Activated CD8-positive, alpha-beta T cell treated with anti-CD3 and anti-CD28 coated beads, Interleukin-2, amount 10 ng/mL, durations not matched to agents 7 days and 5 days (primary cell): ENCODE measurements at places on chromosomes 2 and 18.

DNA sequence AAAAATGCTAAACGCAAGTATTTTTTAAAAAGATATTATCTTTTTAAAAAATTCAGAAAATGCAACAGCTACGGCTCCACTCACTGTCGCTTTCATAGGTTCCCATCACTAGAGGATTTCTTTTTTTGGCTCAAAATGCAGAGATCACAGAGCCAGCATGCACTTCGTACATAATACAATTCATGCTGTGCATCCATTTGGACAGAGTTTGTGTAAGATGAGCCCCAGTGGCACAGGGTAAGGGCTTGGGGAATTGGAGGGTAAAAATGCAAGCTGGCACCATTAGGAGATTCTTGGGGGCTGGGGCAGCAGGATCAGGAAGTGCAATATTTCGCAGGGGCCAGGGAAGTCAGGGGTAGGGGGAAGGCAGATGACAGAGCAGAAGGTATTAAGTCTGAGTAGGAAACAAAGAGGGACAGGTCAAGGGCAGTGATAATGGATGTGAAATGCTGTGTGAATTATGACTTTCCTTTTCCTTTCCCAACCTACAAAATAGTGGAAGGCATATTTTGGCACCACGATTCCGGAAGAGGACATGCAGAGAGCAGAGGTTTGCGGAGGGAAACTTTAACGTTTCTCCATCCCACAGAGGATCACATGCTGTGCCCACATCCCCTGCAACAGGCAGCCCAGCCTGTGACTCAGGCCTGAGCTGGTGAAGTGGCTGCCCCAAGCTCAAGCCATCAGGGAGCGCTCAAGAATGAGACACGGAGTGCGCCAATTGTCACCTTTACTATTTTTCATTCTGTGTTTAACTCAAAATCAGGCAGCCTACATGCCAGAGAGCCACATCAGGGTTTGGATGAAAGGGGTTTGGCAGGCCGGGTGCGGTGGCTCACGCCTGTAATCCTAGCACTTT lies 4.7 kb downstream of the CAPG start:
- DNase-seq: peak; percentile 81

GRCh38 chr2:18519914-18520450 lies 40.5 kb downstream of the RDH14 start:
- DNase-seq: no peak

DNA sequence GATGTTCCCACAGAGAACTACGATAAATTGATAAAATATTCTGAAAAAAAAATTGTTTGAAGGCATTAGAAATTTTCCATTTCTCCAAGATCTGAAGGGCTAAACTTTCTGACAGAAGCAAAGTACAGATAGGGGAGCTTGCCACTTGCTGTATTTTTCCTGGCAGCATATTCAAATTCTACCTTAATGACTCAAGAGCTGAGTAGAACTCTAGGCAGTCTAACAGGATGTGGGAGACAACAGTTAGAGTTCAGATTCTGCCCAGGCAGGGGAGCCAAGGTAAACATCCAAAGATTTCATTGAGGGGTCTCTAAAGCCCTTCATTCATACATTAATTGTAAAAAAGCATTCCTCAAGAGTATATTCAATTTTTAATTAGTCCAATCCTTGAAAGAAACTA lies 46.0 kb upstream of the RIT2 start:
- DNase-seq: no peak

DNA sequence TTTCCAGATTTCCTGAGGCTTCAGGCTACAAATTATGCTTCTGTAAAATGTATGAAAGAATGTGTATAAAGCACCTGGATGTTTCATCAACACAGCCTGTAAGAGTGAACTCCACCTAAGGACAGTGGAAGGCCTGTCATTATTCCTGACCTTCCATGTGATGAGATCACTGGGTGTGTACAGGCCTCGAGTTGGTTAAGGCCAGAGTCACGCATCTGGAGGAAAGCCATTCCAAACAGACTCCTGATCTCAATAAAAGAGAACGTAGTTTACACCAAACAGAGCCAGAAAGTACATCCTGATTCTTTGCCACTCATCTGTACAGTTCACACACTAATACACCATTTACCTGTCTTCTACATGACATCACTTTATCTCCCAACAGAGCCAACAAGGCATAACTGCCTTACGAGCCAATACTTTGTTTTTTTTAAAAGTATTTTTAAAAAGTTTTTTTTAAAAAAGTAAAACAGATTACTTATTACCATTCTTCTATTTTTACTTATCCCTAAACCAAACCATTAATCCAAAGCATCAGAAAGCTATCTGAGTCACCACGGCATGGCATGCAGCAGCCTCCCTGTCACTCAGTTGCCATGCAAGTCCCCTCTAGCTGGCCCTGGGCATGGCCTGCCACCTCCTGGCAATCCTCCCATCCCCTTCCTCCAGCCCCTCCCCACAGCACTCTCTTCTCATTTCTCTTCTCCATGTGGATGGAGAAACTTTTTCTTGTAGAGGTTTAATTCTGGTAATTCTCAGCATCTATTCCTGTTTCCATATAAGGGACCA lies 78.8 kb upstream of the TFCP2L1 start:
- no peak for DNase-seq

DNA sequence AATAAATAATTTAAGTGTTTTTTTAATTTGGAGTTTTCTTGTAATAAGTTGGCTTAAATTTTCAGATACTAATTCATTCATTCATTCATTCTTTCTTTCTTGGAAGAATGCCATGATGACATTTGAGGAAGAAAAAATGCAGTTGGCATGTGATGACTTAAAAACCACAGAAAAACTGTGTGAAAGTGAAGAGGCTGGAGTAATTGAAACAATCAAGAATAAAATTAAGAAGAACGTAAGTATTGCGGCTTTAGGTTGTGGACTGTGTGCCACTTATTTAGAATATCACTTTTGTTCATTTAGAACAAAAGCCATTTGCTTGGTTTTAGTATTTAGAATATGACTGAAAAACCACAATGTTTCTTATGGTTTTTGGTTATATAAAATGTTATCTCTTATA lies 51.4 kb downstream of the TTC39C start:
- DNase-seq: no peak

GRCh38 chr2:201574766-201575165 lies 68.5 kb downstream of the TMEM237 start:
- no peak for DNase-seq

GRCh38 chr18:532018-532417 lies 31.5 kb upstream of the COLEC12 start:
- DNase-seq: no peak

- DNase-seq: no peak
Measured at GRCh38 chr2:223731503-223731902, 105.9 kb downstream of the AP1S3 start.

DNA sequence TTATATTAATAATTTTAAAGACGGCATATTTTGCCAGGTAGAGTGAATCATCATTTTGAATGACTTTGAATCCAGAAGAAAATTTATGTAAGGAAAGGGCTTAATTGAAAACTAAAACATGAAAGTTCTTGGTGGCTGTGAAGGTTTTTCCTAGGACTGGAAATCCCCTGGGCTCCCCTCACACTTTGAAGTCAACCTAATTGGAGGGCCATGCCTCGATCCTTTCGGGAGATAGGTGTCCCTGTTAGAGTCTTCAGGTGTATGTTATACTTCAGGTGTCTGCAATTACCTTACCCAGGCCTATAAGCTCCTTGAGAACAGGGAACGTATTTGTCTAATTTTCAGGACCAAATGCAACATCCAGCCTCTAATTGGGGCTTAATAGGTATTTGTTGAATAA lies 73.0 kb downstream of the ARL4C start:
- no peak for DNase-seq

- no peak for DNase-seq
Measured at GRCh38 chr2:68901561-68901960, 30.4 kb upstream of the BMP10 start.

- DNase-seq: no peak
Measured at GRCh38 chr2:98027538-98027937, 31.8 kb upstream of the TMEM131 start.

- no peak for DNase-seq
Measured at GRCh38 chr2:3488855-3489763, 30.2 kb downstream of the ADI1 start.

DNA sequence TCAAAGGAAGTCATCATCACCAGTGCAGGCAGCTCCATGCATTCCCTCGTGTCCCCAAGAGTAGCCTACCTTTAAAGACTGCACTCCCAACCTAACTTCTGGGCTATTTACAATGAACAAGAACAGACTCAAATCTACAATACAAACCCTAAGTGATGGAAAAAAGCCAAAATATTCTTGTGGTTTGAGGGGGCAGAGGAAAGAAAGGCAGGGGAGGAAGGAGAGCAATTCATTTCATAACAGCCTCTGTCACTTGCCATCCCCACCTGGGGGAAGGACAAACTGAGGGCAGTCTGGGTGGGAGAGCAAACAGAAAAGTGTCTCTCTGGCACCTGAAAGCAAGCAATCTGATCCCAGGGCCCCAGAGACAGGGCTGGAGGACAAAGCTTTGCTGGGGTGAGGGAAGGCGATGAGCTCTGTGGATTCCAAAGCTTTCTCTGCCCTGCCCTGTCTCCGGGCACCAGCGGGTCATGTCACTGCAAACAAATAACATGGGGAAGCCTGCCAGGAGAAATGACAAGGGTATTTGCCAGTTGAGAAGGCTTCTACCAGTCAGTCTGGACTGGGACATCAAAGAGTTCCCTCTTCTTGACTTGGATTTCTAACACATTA lies 528.0 kb upstream of the TNP1 start:
- DNase-seq: no peak

GRCh38 chr2:189499137-189499536 lies 57.9 kb downstream of the WDR75 start:
- no peak for DNase-seq

GRCh38 chr2:26018184-26019055 lies 15.5 kb upstream of the RAB10 start:
- DNase-seq: no peak

DNA sequence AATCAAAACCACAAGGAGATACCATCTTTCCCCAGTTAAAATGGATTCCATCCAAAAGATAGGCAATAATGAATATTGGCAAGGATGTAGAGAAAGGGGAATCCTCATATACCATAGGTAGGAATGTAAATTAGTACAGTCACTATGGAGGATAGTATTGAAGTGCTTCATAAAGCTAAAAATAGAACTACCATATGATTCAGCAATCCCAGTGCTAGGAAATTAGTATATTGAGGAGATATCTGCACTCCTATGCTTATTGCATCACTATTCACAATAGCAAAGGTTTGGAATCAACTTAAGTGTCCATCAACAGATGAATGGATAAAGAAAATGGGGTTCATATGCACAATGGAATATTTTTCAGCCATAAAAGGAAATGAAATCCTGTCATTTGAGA lies 251.2 kb downstream of the ZNF804A start:
- DNase-seq: no peak

DNA sequence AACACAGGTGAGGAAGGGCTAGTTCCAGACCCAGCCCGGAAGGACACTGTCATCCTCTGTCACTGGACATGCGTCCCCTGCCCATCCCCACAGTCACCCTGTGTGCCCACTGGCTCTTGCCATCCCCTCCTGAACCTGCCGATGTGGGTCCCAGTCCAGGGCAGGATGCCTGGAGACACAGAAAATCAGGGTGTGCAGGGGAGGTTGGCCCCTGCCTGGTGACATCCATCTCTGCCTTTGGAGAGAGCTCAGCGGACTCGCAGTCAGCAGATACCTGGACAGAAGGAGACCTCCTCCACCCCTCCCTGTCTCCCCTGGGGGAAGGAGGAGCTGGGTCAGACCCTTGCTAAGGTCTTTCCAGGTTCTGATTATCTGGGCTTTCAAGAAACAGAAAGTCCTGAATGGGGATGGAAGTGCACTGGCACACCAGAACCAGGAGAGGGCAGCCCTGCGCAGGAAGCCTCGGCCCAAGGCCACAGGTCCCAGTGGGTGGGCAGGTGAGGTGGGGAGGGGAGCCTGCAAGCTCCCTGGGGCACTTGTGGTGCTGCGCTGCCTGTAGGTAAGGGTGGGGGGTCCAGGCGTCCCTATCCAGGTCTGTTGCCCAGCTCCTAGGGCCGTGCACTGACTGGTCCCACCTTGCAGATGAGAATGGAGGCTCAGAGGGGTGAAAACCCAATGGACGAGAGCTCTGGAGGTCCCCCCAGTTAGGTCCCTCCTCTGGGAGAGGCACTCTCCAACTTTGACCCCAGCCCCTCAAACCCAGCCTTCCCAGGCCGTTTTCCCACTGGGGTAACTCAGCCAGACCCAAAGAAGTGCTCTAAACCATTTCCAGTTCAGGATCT lies 9.7 kb upstream of the OTOS start:
- DNase-seq: peak; percentile 51

- DNase-seq: no peak
Measured at GRCh38 chr2:223051693-223052289, at the start of gene KCNE4. Gene KCNE4 (plus strand): TSS chr2:223052190. CDS start chr2:223052831, 641 bp downstream.

DNA sequence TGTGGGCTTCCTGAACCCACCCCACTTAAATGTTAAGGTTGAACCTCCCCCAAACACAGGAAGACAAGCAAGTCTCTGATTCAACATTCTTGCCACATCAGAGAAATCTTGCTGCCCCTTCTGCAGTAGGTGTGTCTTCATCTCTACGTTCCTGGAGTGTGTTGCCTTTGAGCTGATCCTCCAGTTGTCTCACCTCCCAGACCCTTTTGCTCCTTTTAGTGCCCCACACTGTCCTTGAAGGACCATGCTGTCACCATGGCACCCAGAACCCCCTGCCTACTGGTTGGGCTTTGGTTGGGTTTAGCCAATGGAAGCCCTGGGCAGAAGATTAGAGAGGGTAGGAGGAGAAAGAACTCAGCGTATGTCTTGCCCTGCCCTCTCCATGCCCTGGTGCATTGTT lies 10.7 kb downstream of the CAB39 start:
- DNase-seq: peak; percentile 67

GRCh38 chr2:150924878-150925277 lies 336.8 kb downstream of the RBM43 start:
- DNase-seq: no peak

GRCh38 chr2:71526975-71527374 lies 73.6 kb downstream of the DYSF start:
- DNase-seq: no peak

- no peak for DNase-seq
Measured at GRCh38 chr2:133919285-133919684, 334.6 kb upstream of the MGAT5 start.

DNA sequence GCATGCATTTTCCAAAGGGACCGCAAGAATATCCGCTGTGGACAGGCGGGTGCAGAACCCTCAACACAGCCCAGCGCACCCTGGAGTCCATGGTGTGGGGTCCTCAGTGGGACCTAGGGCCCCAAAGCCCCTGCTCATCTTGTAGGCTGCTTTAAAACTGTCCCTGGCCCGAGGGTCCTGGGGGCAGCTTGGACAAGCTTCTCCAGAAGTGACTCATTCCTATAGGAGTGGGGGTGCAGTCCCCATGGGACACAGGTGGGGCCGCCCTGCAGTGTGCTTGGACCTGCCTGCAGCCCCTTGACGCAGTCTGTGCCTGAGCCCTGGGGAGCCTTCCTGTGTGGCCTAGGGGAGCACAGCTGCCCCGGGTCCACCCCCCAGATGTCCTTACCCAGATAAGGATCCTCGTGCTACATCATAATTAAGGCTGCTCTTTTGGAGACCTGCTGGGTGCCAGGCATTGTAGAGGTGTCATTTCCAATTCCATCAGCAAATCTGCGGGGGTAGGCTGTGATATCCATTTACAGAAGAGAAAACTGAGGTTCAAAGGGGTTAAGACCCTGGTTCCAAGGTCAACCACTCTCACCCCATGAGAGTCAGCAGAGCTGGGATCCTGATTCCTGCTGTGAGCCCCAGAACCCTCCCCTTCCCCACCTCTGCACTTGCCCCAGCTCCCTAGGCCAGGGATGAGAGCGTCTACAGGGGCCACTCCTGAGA lies 1.7 kb upstream of the HS6ST1 start:
- DNase-seq: no peak
